ENCODE measurements at places on chromosomes 1 and 21.

- no peak for DNase-seq
These were observed 2206.0 kb downstream of the MRPL39 start for GRCh38 chr21:23401278-23401677.

DNA sequence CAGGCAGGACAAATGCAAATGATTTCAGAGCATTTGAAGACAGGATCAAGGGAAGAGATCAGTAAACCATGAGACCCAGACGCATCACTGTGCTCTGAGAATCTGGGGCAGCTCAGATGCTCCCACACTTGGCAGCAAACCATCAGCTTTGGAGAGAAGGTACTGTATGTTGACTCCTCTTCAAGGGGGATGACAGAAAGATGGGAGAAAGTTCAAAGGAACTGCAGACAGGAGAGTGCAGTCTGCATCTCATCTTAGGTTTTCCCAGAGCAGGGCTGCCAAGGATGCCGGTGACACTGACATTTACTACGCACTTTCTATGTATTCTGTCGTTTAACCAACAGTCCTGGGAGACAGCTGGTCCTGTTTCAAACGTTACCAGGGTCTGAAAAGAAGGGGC is 35.8 kb downstream of the OLFML2B start:
- no peak for DNase-seq

GRCh38 chr1:178960482-178961240 is 65.0 kb upstream of the FAM20B start:
- no peak for DNase-seq

- no peak for DNase-seq
These were observed 153.4 kb upstream of the CAMK1G start for GRCh38 chr1:209430107-209430506.

DNA sequence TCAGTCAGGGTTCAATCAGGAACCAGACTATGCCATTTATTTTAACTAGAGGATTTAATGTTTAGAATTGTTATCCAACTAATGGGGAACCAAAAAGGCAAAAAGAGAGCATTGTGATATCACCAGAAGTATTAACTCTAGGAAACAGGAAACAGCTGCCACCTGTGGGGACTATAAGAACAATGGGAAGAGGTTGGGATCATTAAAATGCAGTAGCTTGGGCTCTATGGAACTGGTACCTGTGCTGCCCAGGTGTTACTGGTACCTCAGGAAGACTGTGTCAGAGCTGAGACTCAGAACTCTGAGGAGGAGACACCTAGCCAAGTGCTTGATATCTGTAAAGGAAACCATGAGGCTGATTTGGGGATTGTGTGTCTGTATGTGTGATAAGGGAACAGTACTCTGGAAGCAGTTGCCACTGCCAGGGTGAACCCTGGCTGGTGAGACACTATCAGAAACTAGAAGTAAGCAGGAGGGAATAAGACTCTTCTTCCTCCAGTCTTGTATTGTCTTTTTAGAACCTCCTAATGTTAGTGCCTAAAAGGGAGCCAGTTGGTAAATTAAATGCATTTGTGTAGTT is 49.4 kb downstream of the MAN1A2 start:
- no peak for DNase-seq

GRCh38 chr1:8821084-8821483 is 3.6 kb upstream of the RERE start:
- peak; percentile 16 for DNase-seq

GRCh38 chr1:27887215-27888021 is 15.1 kb downstream of the THEMIS2 start:
- no peak for DNase-seq

DNA sequence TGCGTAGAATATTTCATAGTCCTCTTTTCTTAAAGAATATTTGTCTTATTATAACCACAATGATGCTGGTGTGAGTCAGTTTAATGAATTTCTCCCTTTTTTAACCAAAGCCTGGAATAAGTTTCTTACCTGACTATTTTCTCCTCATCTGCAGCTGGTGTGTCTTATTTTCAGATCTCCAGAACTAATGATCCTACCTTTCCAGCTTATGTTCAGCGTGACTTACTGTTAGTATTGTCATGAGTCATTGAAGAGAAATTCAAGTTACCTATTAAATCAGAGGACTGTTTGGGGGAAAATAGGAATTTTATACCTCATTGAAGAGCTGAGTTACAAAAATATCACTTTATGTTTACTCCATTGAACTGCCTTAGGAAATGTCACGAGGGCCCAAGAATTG is 482.1 kb downstream of the RWDD3 start:
- DNase-seq = no peak

DNA sequence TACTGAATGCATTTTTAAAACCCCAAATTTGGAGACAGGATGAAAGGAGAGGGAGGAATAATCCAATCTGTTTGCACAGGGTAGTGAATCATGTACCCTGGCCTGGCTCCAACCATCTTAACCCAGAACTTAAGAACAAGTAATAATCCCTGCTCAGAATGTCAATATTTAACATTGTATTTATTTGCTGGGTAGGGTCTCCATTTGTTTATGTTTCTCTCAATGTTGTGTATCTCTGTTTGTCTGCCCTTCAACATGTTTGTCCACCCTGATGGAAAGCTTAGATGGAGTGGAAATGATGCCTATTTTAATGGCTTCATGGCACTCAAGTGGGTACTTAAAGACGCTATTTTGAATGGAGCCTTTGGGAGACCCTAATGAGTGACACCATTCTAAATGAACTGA is 54.4 kb upstream of the CDC42BPA start:
- peak; percentile 41 for DNase-seq

GRCh38 chr1:181062836-181063428 is 25.6 kb upstream of the IER5 start:
- peak; percentile 66 for DNase-seq

DNA sequence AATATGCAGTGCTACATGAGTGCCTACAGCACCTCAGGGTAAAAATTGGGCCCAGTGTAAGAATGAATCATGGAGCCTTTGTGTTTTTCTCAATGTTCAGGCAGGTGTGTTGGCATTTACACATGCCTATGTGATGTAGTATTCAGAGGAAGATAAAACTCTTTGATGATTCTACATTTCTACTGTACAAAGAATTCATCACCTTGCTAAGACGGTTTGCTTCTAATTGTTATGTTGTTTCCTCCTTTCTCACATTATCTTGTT is 867.3 kb downstream of the TTLL7 start:
- no peak for DNase-seq

- no peak for DNase-seq
These were observed 39.1 kb downstream of the PTPRU start for GRCh38 chr1:29275435-29275834.

DNA sequence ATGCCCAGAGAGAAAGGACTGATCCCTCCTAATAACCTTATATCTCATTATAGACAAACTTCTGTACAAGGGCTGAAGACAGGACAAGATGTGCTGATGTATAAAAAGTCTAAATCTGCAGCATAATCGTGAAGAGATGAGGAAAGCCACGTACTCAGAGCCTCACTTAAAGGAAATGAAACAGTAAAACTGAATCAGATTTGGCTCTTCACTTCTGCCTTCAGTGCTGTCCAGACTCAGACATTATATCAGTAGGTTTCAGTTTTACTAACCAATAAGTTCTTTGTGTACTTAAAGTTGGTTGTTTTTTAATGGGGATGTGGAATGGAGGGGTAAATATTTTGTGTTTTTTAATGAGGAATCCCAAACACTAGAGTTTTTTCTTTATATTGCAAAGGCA is 45.3 kb upstream of the RGS1 start:
- DNase-seq = no peak

- no peak for DNase-seq
These were observed 72.9 kb upstream of the SPAG17 start for GRCh38 chr1:118257946-118258345.

DNA sequence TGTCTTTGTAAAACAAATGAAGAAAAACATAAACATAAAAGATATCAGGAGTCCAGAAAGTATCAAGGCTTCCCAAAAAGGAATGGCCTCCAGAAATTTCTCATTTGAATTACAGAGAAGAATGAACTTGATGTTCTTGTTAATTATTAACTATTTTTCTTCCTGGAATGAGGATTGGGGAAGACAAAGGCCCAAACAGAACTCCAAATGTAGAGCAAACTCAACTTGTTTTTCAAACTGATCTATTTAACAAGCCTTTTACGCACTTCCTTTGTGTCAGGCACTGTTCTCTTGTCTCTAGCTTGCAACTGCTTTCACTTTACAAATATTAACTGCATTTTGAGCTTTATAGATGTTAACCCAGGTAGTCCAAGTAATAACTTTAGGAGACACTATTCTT is 45.5 kb downstream of the LAMC2 start:
- DNase-seq = no peak

DNA sequence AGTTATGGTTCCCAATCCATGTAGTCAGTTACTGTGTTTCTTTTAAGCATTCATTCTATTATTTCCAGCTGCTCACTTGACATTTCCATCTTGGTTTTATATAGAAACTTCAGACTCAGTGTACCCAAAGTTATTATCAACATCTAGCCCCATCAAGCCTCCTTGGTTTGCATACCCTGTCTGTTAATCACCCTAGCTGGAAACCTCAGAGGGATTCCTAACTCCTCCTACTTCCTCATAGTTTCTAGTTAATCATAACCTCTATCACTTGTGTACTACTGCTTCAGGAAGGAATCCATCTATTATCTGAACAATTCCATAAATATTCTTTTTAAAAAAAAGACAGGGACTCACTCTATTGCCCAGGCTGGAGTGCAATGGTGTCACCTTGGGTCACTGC is 293.3 kb downstream of the SDCCAG8 start:
- DNase-seq = peak; percentile 85

DNA sequence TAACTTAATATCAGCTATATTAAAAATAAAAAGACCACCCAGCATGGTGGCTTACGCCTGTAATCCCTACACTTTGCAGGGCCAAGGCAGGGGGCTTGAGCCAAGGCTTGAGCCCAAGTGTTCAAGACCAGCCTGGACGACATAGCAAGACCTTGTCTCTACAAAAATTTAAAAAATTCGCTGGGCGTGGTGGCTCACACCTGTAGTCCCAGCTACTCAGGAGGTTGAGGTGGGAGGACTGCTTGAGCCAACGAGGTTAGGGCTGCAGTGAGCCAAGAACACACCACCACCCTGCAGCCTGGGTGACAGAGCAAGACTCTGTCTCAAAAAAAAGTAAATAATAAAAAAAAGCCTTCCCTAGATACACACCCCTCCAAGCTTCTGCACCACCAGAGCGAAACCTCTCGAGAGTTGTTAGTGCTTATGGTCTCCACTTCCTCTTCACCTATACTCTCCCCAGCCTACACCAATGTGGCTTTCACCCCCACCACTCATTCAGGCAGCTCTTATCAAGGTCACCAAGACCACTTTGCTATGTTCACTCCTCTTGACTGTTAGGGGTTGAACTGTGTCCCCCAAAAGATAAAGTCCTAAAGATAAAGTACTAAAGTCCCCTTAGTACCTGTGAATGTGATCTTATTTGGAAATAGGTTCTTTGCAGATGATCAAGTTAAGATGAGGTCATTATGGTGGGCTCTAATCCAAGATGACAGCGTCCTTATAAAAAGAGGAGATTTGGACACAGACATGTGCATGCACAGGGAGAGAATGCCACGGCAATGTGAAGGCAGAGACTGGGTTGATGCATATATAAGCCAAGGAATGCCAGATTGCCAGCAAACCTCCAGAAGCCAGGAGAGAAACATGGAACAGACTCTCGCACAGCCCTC is 6.8 kb upstream of the PPP1R15B start:
- DNase-seq = peak; percentile 65

GRCh38 chr1:23149114-23149513 is 19.5 kb downstream of the LUZP1 start:
- no peak for DNase-seq

GRCh38 chr1:43237121-43237520 is 32.7 kb upstream of the TMEM125 start:
- peak; percentile 11 for DNase-seq

GRCh38 chr1:19563324-19564097 is 78.2 kb upstream of the CAPZB start:
- peak; percentile 59 for DNase-seq

DNA sequence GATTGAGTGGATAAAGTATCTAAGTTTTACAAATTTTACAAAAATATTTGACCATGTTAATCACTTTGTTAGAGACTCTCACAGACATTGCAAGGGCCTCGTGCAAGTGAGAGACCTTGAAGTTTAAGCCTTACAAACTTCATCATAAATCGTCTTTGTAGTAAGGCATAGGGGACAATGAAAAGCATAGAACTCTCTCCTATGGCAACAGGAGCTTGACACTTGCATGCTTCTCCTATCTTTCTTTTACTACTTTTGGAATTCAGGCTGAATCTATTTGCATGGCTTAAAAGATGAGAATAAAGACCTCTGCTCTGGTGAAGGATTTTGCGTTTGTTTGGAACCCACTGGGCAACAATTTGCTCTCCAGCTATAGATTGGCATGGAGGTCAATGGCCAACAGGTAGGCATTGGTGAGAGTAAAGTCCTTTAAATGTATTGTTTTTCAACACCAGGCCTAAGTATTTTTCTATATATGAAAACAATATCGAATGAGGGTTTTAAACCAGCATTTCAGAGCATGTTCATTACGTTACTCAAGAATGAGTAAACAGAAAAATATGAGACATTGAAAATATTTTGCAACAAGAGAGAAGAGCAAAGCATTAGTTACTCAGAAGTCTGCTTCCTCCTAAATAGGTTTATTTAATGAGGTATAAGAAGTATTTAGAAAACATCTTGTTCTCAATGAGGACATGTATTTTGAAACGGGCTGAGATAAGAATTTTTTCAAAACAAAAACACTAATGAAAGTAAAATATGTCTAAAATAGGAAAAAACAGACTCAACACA is 192.2 kb downstream of the TGFB2 start:
- DNase-seq = peak; percentile 75

DNA sequence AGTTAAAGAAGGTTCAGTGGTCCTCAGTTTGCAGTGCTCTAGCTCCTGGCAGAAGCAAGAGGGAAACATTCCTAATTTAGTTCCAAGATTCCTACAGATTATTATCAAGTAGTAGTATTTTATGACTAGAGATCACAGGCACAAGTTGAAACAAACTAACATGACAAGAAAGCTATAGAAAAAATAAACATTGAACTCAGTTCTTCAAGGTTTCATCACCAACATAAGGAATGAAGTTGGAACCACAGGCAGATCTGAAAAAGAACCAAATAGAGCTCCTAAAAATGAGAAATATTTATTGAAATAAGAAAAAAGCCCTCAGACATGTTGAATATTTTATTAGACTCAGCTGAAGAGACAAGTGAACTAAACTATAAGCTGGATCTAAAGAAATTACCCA is 40.6 kb downstream of the PDC start:
- no peak for DNase-seq

- no peak for DNase-seq
These were observed 90.8 kb upstream of the CCDC190 start for GRCh38 chr1:162951553-162952315.
